ENCODE measurements at places on chromosomes 4 and X.

- DNase-seq = no peak
These were observed 33.0 kb upstream of the ADRA2C start for GRCh38 chr4:3733195-3733594.

GRCh38 chr4:51840781-51841180, 2.2 kb upstream of the DCUN1D4 start:
- no peak for DNase-seq

GRCh38 chr4:118954246-118954645, 65.6 kb downstream of the SYNPO2 start:
- no peak for DNase-seq

- no peak for DNase-seq
These were observed 67.1 kb downstream of the ABCG2 start for GRCh38 chr4:88091378-88091777.

- no peak for DNase-seq
These were observed 257.5 kb upstream of the ANKRD50 start for GRCh38 chr4:124970011-124970410.

- DNase-seq = no peak
These were observed 75.2 kb downstream of the ARHGEF38 start for GRCh38 chr4:105627620-105628019.

DNA sequence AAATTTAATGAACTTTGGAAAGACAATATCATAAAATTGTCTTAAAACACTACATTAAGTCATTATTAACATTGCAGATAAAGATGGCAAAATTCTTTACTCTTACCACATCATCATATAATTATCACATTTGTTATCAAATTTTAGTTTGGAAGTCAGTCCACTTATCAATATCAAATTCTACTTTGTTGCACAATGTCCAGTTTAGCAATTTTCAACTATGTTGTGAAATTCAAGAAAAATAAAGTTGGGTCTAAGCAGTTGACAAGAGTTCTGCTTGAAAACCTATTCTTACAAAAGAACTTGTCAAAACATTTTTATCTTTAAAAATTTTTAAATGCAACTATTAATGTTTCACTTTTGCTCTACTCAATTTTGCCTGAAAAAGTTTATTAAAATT, 44.7 kb upstream of the TET2 start:
- DNase-seq = no peak

DNA sequence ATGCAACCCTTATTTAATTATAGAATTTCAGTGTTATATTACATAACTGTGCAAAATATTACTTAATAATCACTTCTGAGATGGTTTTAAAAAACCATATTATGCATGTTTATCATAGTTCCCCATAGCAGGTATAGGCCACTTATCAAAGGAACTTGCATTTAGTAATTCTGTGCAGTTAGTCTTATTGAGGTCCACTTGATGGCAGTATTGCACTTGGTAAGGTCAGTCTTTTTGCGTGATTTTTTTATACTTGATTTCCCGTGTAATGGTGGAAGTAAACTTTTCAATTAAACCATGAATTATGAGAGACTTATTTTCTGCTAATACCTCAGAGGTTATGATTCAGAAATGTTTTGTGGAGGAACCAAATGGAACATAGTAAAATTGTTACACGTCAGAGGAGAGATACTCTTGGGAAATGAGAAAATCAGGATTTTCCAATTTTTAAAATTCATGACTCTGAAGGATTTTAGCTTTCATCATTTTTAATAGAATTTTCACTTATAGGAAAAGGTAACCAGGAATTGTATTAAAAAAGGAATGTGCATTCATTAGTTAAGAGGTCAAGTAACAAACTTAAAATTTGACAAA, 230.0 kb downstream of the CCSER1 start:
- peak; percentile 9 for DNase-seq

- DNase-seq = no peak
These were observed 124.2 kb upstream of the ZIC3 start for GRCh38 chrX:137441711-137442110.

- DNase-seq = peak; percentile 63
These were observed 3.9 kb downstream of the KIT start for GRCh38 chr4:54661686-54662085.

DNA sequence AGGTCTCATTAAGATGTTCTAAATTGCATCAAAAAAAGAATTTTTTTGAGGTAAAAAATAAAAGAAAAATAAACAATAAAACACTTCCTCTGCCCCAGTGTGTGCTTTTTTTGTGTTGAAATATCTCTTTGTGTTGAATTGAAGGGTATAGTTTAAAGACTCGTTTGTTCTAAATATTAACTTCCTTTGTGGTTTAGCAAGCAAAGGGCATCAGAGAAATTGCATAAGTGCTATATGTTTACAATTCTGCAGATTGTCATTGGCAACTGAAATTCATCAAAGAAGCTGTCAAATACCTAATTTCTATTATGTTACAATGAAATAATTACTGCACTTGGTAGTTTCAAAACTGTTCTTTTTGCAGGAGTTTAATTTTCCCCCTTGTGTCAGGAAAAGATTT, 260.5 kb downstream of the DKK2 start:
- DNase-seq = no peak

DNA sequence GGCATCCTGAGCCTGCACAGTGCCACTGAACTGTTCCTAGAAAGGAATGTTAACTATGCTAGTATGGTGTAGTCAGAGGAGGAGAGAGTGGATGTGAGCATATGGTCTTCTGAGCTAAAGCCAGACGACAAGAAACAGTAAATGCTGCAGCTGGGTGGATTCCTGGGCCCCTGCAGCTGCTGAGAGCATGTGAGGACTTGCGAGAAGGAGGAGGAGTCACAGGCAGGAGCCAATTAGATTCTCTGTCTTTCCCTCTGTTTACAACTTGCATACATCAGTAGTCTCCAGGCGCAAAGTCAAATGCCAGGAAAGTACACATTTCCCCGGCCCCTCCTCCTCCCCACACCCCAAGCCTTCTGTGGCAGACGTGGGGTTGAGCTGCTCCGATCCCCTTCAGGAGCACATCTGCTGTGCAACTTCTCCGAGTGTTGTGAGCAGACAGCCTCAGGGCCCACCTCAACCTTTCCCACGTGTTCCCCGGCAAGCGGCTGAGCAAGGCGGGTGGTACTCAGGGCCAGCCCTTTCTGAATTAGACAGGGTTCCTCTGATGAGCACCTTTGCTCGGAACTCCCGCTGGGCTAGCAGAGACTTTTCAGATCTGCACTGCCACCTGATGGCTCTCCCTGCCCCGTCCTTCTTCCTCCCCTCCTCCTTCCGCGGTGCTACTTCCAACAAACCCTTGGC, 108.7 kb upstream of the ATP6AP2 start:
- DNase-seq = peak; percentile 54

DNA sequence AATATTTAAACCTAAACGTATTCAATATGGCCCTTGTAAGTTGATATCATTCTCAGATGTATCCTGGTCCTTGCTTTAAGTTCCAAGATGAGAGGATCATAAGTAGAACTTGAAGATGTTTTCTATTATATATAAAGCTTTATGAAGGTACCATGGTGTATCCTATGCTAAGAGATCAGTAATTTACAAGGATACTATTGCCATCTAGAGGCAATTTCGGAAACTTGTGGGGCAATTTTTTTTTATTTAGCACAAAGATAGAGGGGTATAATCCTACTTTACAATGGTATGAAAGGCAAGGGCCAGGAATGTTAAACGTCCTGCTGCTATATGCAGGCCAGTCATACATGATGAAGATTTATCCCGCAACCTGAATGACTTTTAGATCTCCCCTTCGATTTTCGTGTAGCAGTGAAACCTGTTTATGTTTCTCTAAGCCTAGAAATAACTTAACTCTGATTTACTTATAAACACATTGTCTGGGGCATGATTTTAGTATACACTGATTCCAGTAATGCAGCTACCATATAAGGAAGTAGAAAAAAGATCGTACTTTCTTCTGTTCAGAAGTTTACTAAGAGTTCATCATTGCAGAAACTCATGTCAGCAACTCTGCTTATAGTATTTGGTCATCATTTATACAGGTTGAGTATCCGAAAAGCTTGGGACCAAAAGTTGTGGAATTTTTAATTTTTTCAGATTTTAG, 2.6 kb downstream of the SLC25A31 start:
- peak; percentile 69 for DNase-seq

- DNase-seq = peak; percentile 91
These were observed 21.4 kb upstream of the AFAP1 start for GRCh38 chr4:7960790-7961655.

- no peak for DNase-seq
These were observed 46.9 kb downstream of the TET2 start for GRCh38 chr4:105193536-105193935.

- no peak for DNase-seq
These were observed 1348.0 kb downstream of the RAPGEF2 start for GRCh38 chr4:160450876-160451275.

GRCh38 chr4:147103403-147103946, 157.8 kb upstream of the TTC29 start:
- DNase-seq = no peak
